ENCODE measurements at places on chromosomes 3 and 15. TPM values are rescaled to one million over a fixed set of nuclear protein-coding genes. Genes with fewer than 3 reads are reported as not detected.

DNA sequence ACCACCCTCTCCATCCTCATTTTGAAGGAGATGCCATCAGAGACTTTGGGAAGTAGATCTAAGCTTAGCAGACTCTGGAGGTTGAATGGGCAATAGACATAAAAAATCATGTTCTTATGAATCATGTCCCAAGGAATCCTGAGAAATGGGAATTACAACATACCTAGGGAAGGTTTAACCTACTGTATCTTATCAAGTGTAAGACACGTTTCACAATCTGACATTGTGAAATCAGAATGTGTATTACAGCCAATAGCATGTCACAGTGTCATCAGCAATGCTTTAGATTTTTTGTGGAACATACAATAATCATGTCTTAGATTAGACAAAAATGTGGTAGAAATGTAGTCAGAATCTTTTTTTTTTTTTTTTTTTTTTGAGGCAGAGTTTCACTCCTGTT is 332.4 kb upstream of the TLE3 start:
- peak; percentile 80 for ATAC-seq

DNA sequence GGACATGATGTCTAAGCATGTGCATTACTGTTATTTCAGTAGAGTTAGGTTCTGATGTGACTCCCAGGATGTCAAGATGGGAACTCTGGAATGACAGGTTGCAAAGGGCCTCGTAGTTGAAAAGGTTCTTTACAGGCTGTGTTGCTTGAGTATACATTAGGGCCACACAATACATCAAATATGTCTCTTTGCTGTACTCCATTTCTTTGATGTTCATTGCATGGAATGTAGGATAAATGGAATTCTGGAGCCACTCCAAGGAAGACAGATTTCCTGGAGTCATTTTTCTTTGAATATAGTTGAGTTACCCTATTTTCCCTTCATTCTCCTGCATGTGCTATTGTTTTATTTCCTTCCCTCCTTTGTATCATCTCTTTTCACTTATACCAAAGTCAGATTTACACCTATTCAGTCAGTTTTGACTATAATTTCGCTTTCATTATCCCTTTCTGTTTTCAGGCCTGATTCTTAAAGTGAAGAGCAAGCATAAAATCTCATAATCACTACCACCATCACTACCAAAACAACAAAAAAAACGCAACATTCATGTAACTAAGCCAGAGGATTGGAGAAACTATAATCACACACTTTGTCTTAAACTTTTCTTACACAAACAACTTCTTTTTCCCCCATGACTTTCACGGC is 61.2 kb upstream of the PTX3 start:
- ATAC-seq: no peak

DNA sequence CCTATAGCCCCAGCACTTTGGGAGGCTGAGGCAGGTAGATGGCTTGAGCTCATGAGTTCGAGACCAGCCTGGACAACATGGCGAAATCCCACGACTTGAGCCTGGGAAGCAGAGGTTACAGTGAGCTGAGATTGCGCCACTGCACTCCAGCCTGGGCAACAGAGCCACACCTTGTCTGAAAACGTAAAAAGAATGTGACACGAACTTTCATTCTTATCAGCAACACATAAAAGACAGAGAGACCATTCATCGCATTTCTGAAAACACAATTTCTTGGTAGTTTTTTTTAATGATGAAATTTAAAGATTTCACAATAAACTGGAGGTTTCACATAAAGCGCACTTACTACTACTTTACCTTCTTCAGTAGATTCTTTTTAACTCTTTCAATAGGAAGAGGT is 18.4 kb downstream of the HLTF start:
- no peak for ATAC-seq

- no peak for ATAC-seq
Observed at GRCh38 chr3:32719335-32719734, 34.3 kb downstream of the CNOT10 start.

DNA sequence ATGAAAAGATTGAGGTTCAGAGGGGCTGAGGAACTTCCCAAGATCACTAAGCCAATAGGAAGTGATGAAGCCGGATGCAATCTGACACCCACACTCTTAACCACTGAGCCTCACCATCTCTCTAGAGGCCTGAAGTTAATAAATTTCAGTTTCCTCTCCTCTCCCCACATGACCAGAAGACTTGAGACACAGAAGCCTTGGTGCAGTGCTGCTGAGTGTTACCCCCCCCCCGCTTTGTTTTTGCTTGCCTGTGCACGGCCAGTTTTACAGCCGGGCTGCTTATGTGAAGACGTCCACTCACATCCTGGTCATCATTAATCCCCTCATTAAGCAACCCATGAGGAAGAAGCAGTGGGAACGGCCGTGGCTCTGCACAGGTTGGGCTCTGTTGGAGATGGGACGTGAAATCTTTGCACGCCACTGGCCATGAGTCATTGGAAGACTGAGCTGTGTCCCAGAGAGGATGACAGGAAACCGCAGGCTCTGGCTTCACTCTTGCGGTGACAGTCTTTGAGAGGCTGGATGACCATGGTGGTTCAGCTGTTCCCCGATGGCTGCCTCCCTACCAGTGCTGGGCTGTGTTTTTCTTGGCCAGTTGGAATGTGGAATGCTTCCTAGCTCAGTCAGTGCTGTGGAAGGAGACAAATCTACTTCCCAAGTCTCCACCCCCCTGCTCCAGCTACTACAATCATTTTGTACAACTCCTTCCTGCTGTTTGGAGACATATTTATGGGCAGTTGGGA is 232.6 kb upstream of the LRTM1 start:
- no peak for ATAC-seq

DNA sequence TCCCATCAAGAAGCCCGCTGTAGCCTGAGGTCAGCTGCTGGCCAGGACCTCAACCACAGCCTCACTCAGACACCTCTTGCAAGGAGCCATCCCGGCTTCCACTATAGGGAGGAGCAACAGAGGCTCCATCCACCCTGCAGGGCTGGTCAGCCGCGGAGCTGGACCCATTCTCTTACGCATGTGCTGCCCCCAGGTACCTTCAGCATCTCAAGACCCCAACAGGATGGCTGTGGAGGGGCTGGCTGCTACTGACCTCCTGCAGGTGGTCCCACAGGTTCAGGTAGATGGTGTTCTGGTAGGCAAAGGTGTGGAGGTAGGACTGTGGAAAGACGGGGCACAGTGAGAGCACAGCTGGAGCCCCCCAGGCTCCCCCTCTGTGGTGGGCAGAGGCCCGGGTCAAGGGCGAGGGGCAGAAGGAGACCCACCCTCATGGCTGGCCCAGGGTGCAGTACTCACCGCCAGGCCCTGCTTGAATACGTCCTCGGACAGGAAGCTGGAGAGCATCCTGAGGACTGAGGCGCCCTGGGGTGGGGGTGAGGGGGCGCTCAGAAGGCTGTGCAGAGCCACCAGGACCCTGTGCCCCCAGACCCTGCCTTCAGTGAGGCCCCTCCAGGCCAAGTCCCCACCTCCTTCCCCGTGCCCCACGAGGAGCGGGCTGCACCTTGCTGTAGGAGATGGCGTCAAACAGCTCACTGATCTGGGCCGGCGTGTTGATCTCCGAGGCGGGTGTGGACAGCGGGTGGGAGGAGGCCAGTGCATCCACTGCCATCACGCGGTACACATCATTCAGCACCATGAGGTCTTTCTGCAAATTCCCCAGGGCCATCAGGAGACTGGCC is 11.4 kb downstream of the ANPEP start:
- ATAC-seq: no peak

DNA sequence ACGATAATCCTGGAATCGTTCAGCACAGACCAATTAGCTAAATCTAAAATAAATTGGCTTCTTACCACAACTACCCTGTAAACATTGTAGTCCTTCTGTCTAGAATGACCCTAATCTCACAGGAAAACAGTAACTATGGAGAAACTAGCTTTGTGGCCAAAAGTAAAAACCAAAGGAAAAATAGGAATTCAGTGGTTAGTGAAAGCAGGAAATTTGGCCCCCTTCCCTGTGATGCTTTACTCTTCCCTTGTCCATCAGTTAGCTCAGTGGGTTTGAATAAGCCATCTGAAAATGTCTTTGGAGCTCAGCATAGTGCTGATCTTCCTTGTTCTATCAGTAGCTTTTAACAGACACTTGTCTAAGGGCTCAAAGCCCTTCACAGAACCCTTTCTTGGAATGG is 1.6 kb downstream of the NMD3 start:
- ATAC-seq: no peak

DNA sequence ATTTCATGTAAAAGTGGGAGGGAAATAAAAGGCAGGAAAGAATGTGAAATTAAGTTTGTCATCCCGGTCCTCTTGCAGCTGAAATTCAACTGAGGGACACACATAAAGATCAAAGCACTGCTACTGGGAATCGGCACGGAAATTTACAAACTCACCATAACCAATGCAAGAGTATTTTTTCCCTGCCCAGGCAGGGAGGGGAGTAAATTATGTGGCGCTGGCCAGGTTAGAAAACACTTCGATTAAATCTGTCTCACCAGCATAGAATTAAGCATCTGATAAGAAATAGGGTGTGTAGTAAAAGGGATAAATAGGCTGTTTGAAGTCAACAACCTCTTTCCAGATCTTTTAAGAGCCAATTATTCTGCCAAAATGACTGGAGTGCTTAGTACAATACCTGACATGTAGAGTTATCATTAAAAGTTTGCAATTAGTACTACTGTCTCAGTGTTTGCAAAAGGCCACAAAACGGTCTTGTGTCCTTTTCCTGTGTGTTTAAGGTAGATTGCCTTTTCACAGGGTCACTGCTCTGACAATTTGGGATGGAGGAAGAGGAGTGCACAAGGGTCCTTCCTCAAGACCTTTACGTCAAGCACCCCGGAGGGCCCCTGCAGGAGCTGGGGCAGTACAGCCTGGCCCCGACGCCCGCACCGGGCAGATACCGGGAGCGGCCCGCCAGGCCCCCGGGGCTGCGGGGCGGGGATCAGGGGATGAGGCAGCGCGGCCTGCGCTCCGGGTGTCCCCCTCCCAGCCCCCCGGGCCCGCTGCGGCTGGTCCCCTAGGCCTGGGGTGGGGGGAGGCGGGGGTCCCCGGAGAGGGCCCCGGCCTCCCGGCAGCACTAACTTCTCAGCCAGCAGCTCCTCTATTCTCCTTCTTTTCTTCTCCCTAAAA is 651 bp downstream of the UBA3 start:
- ATAC-seq: peak; percentile 31

GRCh38 chr3:31729573-31729972 is 196.8 kb downstream of the STT3B start:
- ATAC-seq: no peak

- peak; percentile 83 for ATAC-seq
Observed at GRCh38 chr15:76196269-76197231, 114.7 kb downstream of the ETFA start.

GRCh38 chr15:49235446-49236124 is 65.5 kb downstream of the GALK2 start:
- peak; percentile 69 for ATAC-seq

- ATAC-seq: no peak
Observed at GRCh38 chr3:125121246-125122010, 65.6 kb upstream of the HEG1 start.

GRCh38 chr3:94225148-94225865 is 162.4 kb downstream of the NSUN3 start:
- no peak for ATAC-seq

DNA sequence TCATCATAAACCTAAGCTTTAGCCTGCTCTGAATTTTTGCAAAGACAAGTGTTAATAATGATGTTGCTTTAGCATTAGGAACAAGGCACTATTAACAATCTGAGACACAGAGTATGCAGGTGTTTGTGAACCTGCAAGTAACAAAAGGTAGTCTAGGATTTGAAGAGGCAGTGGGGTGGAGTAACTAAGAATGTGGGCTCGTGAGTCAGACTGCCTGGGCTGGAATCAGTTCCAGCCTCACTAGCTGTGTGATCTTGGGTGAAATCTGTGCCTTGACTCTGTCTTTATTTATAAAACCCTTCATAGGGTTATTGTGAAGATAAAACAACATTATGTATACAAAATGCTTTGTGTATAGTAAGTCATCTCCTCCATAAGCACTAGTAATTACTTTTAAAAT is 610.6 kb upstream of the CFAP20DC start:
- no peak for ATAC-seq

DNA sequence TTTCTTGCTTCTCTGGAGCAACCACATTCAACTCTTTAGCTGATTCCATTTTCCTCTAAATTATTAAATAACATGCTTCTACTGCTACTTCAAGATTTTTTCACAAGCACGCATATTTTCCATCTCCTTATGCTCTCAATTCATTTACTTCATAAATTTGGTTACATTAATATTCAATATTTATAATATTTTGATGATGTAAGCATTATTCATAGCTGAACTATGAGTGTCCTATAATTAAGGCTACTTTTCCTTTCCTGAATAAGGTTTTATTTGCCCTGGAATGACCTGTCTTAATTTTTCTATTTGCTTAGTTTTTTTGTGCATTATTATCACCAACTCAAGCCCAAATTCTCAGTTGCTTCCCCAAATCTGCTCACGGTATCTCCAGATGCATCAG is 109.4 kb upstream of the ADPGK start:
- ATAC-seq: no peak

DNA sequence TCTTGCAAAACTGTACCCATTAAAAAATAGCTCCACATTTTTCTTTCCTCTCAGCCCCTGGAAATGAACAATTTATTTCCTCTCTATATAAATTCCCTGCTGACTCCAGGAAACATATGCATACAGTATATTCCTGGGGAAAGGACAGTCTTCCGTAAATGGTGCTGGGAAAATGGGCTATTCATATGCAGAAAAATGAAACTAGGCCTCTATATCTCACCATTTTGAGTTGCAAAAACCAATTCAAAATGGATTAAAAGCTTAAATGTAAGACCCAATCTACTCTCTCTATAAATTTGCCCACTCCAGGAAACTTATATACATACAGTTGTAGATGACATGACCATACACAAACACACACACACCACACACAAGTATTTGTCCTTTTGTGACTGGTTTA is 85.9 kb upstream of the GPR149 start:
- no peak for ATAC-seq

DNA sequence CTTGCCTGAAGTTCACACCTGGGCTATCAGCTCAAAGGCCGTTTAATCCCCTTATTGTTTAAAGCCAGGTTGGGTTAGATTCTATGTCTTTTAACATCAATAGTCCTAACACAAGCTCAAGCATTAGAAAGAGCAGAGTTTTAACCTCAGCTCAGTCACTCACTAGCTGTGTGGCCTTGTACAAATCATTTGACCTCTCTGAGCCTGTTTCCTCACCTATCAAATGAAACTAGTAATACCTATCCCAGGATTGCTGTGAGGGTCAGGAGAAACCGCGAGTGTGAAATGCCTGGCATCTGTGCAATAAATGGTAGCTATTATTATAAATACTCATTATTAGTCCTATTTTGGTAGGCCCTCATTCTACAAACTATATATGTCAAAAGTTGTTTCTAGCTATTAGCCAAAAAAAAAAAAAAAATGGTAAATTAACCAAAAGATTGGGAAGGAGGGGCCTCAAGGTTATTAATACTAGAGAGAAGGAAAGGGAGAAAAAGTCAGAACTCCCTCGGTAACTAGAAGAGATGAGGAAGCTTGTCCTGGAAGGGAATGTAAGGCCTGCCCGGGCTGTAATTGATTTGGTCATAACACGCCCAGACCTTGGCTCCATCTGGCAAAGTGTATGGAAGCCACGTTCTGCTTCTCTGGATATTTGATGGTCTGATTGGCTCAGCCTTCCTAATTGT is 510.5 kb upstream of the PROK2 start:
- no peak for ATAC-seq

Gene NR1I2
- not detected for total RNA-seq

Gene SCN11A
- total RNA-seq: not detected

Gene PPM1M
- total RNA-seq: 23.3 TPM

Gene RGMA
- total RNA-seq: 307 TPM

Gene TGM5
- total RNA-seq: 1.3 TPM

Gene PLSCR2
- total RNA-seq: not detected

Gene SUMF1
- 39.6 TPM for total RNA-seq

Gene CRYGS
- total RNA-seq: 0.39 TPM

Gene GPR62
- total RNA-seq: not detected

Gene SKIC8
- 51.0 TPM for total RNA-seq

Gene FRMD5
- total RNA-seq: 0.72 TPM

Gene CEP70
- 27.7 TPM for total RNA-seq

Gene REC114
- not detected for total RNA-seq

Gene TMEM45A
- 18.4 TPM for total RNA-seq

Measured in gastroesophageal sphincter (tissue), 4 donors.